ENCODE measurements at places on chromosomes 2 and 18.

GRCh38 chr2:237923481-237924163 lies 43.2 kb upstream of the UBE2F start:
- peak; percentile 55 for DNase-seq

GRCh38 chr2:24349097-24349496 lies 11.2 kb downstream of the ITSN2 start:
- DNase-seq = no peak

DNA sequence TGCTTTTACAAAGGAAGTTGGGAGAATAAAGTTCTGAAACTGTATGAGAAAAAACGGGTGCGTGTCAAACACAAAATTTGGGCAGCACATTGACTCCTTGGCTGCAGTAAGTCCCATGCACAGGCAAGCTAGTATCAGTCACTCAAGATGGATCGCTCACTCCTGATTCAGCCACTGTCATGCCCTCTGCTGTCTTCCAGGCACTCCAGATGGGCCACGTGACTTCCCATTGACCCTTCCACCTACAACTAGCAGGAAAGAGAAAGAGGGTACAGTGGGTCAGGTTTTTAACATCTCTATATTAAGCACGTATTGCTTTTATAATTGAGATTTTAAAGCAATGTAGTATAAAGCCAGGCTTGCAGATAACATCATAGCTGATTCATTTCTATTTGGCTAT lies 8.6 kb downstream of the ARHGEF33 start:
- no peak for DNase-seq

- DNase-seq = no peak
Measured at GRCh38 chr2:188391354-188391753, 99.7 kb downstream of the GULP1 start.

DNA sequence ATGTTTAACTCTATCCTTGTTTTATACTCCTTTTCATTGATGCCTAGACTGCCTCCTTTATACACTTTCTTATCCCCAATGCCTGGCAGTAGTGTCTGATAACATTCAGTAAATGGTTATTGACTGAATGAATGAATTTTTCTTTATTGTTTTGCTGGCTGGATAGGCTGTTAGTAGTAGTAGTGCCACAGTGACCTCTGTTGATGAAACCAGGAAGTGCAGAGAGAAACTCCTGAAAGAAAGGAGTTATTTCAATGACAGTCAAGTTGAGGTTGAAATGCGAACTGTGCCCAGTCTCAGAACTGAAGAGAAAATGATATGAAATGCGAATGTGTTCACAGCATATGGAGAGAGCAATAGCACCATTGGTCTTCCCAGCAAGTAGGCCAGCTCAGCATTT lies 26.8 kb upstream of the SLC9A2 start:
- DNase-seq = peak; percentile 41

- no peak for DNase-seq
Measured at GRCh38 chr2:2879071-2879470, 498.5 kb downstream of the EIPR1 start.
